A673 (cell line): ENCODE measurements at places on chromosomes 1 and 21. TPM values are rescaled to one million over a fixed set of nuclear protein-coding genes. Genes with fewer than 3 reads are reported as not detected.

GRCh38 chr21:44399955-44400790 lies 46.8 kb downstream of the TRPM2 start:
- no peak for DNase-seq

CYP2J2 gene
- total RNA-seq = 1.8 and 1.9 TPM in 2 replicates

DNA sequence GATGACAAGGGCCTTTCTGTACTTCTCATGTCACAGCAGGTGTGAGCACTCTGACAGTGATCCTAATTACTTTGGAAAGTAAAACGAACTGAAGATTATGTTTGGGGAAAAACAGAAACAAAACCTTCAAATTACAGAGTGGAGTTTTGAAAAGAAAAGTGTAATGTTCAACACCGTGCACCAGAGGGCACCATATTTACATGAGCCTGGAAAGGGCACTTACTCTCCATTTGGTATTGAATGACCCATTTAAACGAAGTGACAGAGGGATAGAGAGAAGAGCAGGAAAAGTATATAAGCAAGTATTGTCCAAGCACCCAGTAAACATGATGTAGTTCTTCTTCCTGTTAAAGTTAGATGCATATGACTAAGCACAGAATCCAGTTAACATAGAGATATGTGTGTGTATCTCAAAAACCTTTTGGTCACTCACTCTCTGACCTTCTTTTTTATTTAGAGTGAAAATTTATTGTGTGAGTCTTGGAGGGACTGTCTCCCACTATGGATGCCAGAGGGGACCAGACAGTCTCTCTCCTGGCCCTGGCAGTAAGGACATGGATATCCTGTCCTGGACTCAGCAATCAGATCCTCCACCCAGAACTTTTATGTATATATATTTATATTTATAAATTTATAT lies 3.8 kb upstream of the RGSL1 start:
- peak; percentile 65 for DNase-seq

- DNase-seq = no peak
Measured at GRCh38 chr1:53142226-53142853, at the start of gene SLC1A7. TSS of gene SLC1A7 (minus strand) at chr1:53142638. CDS start at chr1:53142449, 189 bp downstream.

- no peak for DNase-seq
Measured at GRCh38 chr1:214400131-214400530, 119.2 kb downstream of the SMYD2 start.

RABIF gene
- total RNA-seq = 11.1 and 12.2 TPM in 2 replicates

DIPK1A gene
- total RNA-seq = 10.3 and 10.9 TPM in 2 replicates

DNA sequence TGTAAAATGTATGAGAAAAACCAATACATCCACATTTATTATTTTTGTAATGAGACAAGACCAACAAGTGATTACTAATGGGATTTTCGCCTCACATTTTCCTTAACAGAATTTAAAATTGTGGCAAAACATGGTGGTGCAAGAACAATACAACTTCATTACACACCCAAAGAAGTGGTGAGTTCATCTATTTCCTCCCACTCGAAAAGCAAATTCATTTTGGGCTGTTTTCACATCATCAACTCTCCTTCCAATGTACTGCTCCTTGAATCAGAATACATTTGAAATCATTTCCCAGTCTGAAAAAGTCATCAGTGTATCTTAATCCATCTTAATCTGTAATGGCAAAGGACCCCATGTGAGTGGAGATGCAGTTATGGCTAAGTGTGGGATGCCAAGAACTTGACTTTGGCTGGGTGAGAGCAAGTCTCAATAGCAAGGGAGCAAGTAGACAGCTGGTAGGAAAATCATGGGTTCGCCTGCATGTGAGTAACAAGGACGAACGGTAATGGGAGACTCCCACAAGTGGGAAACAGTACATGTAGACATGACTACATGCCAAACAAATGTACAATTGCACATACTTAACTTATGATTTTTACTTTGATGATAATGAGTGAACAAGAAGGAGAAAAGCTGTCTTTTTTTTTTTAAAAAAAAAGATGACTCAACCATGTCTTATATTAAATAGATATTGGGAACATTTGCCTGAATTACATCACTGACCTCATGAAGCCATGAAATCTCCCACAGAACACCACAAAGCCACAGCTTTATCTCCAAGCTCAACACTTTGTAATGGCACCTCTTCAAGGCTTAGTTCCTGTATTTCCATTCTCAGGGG lies 46.0 kb downstream of the RUNX1 start:
- DNase-seq = no peak

SPRR1B gene
- total RNA-seq = not detected in 2 replicates

GRCh38 chr1:30312226-30312625 lies 411.2 kb downstream of the MATN1 start:
- DNase-seq = no peak

- peak; percentile 97 for DNase-seq
Measured at GRCh38 chr1:61079898-61080336, 2.4 kb upstream of the NFIA start.

FMO4 gene
- total RNA-seq = 0.56 and 2.1 TPM in 2 replicates

GRCh38 chr1:214236477-214236876 lies 44.5 kb upstream of the SMYD2 start:
- no peak for DNase-seq

F5 gene
- not detected in 2 replicates for total RNA-seq

GRCh38 chr1:9128520-9129265 lies at the start of gene GPR157:
TSS of gene GPR157 (minus strand) at chr1:9129102. CDS start at chr1:9129027, 75 bp downstream.
- DNase-seq = peak; percentile 40

DNA sequence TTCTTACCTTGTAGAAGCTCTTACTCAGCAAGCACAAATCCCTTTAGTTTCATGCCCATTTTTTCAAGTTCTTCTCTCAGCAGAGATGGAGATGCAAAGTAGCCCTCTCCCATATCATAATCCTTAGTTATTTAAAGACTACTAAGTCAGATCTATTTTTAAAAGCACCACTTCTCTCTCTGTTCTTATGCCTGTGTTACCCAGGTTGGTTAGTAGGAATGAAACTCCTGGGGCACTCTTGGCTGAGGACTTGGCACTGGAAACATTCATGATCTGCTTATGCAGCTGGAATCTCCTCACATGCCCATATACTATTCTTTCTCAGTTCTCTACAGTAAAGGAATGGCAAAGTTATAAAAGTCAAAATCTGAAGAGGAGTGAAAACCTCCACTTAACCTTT lies 51.9 kb upstream of the PPP2R5A start:
- no peak for DNase-seq
